Subcutaneous adipose tissue (tissue), 4 donors: ENCODE measurements at places on chromosomes 13 and 19. TPM values are rescaled to one million over a fixed set of nuclear protein-coding genes. Genes with fewer than 3 reads are reported as not detected.

Gene AXL
- 73.9 TPM for total RNA-seq

Gene PDCD2L
- total RNA-seq: 8.8 TPM

Gene VSIG10L
- 0.57 TPM for total RNA-seq

Gene C19orf33
- 3.0 TPM for total RNA-seq

Gene DHDH
- total RNA-seq: 1.1 TPM

Gene ZNF541
- 2.3 TPM for total RNA-seq

Gene KIR2DL3
- not detected for total RNA-seq

Gene ZNF888
- 6.3 TPM for total RNA-seq

Gene ITGBL1
- 8.3 TPM for total RNA-seq

Gene SPRY2
- total RNA-seq: 68.5 TPM

Gene MYO1F
- 48.3 TPM for total RNA-seq

Gene CYSLTR2
- total RNA-seq: 0.66 TPM

Gene SIAH3
- not detected for total RNA-seq

Gene FFAR2
- 0.38 TPM for total RNA-seq

Gene CYP2S1
- total RNA-seq: 2.6 TPM

Gene ZNF224
- total RNA-seq: 31.0 TPM

Gene PSG2
- not detected for total RNA-seq

Gene FXYD7
- not detected for total RNA-seq

Gene KLK1
- total RNA-seq: not detected

Gene ATP4B
- not detected for total RNA-seq

Gene RASGRP4
- total RNA-seq: 11.9 TPM

Gene EXOC3L2
- total RNA-seq: 0.51 TPM

Gene ZNF69
- total RNA-seq: 10.3 TPM

Gene EML2
- 32.6 TPM for total RNA-seq

Gene ZNF823
- total RNA-seq: 7.9 TPM

Gene ZNF793
- 2.8 TPM for total RNA-seq

Gene ZNF723
- total RNA-seq: not detected

Gene ZNF681
- 1.1 TPM for total RNA-seq
